ENCODE measurements at places on chromosomes 2 and 18.

GRCh38 chr2:118987886-118988285, 45.9 kb downstream of the MARCO start:
- no peak for DNase-seq

DNA sequence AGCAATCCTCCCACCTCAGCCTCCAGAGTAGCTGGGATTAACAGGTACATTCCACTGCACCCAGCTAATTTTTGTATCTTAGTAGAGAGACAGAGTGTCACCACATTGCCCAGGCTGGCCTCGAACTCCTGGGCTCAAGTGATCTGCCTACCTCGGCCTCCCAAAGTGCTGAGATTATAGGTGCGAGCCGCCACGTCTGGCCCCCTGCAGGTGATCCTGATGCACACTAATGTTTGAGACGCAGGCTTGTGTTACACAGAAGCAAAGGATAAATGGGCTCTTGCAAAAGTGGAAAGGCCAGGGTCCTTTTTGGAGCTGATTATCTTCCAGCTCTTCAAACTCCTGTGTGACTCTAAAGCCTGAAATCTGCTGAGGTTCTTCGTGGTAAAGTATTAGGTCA, 84.2 kb downstream of the TGFA start:
- DNase-seq: no peak

DNA sequence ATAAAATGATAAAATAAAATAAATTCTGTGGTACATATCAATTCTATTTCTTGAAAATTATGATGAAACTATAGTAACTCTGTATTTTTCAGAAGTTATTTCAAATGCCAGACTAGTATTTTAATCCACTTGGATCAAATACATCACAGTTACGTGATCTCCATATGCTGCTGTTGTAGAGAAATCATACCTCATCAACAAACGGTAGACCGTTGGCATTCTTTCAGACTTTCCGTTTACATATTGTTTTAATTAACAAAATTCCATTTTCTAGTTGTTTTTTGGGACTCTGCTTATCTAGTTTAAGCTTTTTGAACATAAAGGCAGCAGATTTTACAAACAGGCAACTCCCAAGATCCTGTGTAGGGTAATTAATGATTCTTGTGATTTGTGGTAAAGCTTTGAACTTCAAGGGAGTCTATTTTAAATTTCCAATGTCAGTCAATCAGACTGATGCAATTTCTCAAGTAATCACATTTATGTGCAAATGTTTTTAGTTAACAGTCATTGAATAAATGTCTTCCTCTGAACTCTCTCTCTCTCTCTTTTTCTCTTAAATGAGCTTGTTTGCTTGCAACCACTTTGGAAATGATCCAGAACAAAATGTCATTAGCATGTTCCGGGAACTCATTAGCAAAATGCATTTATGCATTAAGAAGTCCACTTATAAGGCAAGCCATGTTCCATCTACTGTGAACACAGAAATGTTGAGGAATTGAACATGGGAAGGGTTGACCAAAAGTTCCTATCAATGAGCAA, 31.8 kb downstream of the NYAP2 start:
- peak; percentile 5 for DNase-seq

- DNase-seq: no peak
Observed at GRCh38 chr18:677145-677544, 19.7 kb downstream of the TYMS start.

GRCh38 chr2:25036221-25036559, 5.7 kb upstream of the EFR3B start:
- no peak for DNase-seq

GRCh38 chr2:132656266-132656975, 13.6 kb downstream of the LYPD1 start:
- DNase-seq: no peak

- DNase-seq: no peak
Observed at GRCh38 chr2:68975844-68976243, 1.4 kb downstream of the GKN1 start.

- DNase-seq: peak; percentile 54
Observed at GRCh38 chr18:33560686-33561370, 17.2 kb upstream of the ASXL3 start.

GRCh38 chr18:31451625-31452024, 4.1 kb downstream of the DSG3 start:
- DNase-seq: no peak

DNA sequence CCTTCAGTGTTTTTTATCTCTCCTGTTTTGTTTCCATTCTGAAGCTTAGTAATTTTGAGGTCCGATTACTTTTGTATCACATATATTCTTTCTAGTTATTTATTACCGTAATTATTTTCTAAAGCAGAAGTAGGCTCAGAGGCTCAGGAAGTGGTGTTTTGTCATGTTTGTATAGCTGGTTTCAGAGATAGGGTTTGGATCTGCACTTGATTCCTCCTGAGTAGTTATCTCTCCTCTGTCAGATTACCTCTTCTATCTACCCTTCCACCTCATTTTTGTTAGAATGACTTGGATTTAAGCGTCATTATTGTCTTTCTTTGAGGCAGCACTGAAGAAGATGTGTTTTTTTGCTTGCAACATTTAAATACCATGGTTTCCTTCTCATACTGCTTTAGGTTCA, 95.4 kb downstream of the MTA3 start:
- no peak for DNase-seq

- no peak for DNase-seq
Observed at GRCh38 chr2:232888099-232888836, 18.2 kb downstream of the SNORC start.

DNA sequence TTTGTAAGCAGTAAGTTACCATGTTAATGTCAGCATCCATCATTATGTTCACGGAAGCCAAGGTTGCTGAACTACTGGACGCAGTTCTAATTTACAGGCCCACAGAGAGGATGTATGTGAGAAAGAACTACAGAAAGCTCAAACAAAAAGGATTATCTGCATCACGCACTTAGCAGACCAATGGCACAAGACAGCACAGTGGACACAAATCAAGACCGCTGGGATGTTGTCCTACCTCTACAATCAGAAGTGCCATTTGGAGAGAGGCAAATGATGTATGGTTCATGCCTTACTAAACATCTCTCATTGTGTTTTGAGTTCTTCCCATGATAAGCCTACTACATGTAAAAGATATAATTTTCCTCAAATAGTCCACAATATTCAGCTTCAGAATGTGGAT, 330.7 kb upstream of the CHAC2 start:
- DNase-seq: no peak

DNA sequence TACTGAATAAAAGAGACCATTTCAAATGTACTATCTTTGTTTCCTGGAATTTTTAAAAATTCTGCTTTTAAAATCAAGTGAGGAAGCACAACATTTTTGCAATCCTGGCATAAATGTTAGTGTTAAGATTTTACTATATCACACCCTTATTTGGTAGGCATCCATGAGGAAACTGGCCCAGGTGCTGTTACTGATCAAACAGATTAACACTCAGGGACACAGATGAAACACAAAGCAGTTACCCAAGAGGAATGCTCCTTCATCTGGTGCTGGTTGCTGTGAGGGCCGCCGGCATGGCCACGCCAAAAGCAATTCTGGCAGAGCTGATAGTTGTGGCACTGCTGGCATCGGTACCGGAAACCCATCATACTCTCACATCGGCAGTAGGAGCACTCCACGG, 96.8 kb downstream of the DTNB start:
- DNase-seq: no peak

GRCh38 chr2:75233965-75234364, 34.6 kb upstream of the TACR1 start:
- DNase-seq: no peak

Data from fibroblast of mammary gland (primary cell).